ENCODE measurements at places on chromosomes 3 and 15. TPM values are rescaled to one million over a fixed set of nuclear protein-coding genes. Genes with fewer than 3 reads are reported as not detected.

- DNase-seq, result no peak
Measured at GRCh38 chr3:24793896-24794295, 299.2 kb upstream of the THRB start.

DNA sequence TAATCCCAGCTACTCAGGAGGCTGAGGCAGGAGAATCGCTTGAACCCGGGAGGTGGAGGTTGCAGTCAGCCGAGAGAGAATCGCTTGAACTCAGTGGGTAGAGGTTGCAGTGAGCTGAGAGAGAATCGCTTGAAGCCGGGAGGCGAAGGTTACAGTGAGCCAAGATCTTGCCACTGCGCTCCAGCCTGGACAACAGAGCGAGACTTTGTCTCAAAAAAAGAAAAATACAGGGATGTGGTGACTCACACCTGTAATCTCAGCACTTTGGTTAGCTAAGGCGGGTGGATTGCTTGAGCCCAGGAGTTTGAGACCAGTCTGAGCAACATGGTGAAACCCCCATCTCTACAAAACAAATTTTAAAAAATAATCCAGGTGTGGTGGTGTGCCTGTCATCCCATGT lies 26.8 kb downstream of the UBE2E1 start:
- no peak for DNase-seq

- peak; percentile 87 for DNase-seq
Measured at GRCh38 chr15:69595009-69595791, 142.6 kb downstream of the RPLP1 start.

GRCh38 chr3:112375117-112375516 lies 42.2 kb downstream of the CD200 start:
- DNase-seq, result no peak

- peak; percentile 91 for DNase-seq
Measured at GRCh38 chr15:64731012-64731804, 44.2 kb downstream of the RBPMS2 start.

IGSF11 gene
- 0.46 TPM for total RNA-seq

CD276 gene
- 60.8 TPM for total RNA-seq

- DNase-seq, result no peak
Measured at GRCh38 chr3:3366386-3366785, 186.9 kb upstream of the CRBN start.

SLCO3A1 gene
- 50.6 TPM for total RNA-seq

DNA sequence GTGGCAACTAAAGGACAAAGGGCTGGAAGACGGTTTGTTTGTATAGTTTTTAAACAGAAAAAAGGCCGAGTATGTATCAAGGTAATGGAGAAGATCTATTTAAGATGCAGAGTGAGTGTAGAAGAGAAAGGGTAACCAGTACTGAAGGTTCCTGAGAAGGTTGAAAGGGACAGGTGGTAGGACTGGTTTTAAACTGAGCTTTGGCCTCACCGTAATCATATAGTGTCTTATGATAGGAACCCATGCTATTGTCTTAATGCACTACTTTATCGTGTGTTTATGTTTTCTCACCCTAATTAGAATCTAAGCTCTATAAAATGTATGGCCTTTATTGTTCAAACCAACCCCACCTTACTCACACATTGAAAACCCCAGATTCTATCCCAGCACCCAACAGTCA lies 32.7 kb downstream of the FHIT start:
- DNase-seq, result no peak

MNS1 gene
- 0.58 TPM for total RNA-seq

GRCh38 chr3:69388241-69388640 lies 2.4 kb upstream of the FRMD4B start:
- DNase-seq, result no peak

CDCP1 gene
- total RNA-seq, result 19.1 TPM

All from upper lobe of right lung (tissue), 1 donor.